ENCODE measurements at places on chromosomes 6 and 20. TPM values are rescaled to one million over a fixed set of nuclear protein-coding genes. Genes with fewer than 3 reads are reported as not detected.

The HEY2 gene
- total RNA-seq = 3.9 TPM

The LPA gene
- total RNA-seq = not detected

The SRMS gene
- total RNA-seq = not detected

The KHDRBS2 gene
- total RNA-seq = 0.36 TPM

The TINAG gene
- total RNA-seq = not detected

The DACT2 gene
- total RNA-seq = 0.68 TPM

The SCRT2 gene
- total RNA-seq = not detected

The HSD17B8 gene
- 17.3 TPM for total RNA-seq

DNA sequence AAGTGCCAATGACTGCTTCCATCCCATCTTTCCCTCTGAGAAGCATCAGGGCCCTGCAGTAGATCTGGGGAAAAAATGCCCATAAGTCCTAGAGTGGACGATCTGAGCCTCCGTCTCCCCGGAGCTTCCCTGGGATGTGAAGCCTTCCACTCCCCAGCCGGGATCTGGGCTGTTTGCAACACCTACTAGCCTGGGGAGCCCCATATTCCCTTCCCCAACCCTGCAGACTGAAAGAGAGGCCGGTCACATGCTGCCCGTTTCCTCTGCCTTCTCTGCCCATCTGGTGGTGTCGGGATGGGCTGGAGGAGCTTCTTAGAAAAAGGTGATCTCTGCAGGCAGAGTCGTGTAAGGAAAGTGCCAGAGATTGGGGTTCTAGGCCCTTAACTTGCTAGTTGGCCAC, 1.1 kb downstream of the SNPH start:
- DNase-seq = peak; percentile 61
- peaks cover 15% of the 10 kb centered on the region for H3K4me1 ChIP-seq
- no peaks in the 10 kb centered on the region for H3K36me3 ChIP-seq
- H3K4me3 ChIP-seq = peak overlapping the region; percentile 86
- H3K27ac ChIP-seq = peak overlapping the region; percentile 73

DNA sequence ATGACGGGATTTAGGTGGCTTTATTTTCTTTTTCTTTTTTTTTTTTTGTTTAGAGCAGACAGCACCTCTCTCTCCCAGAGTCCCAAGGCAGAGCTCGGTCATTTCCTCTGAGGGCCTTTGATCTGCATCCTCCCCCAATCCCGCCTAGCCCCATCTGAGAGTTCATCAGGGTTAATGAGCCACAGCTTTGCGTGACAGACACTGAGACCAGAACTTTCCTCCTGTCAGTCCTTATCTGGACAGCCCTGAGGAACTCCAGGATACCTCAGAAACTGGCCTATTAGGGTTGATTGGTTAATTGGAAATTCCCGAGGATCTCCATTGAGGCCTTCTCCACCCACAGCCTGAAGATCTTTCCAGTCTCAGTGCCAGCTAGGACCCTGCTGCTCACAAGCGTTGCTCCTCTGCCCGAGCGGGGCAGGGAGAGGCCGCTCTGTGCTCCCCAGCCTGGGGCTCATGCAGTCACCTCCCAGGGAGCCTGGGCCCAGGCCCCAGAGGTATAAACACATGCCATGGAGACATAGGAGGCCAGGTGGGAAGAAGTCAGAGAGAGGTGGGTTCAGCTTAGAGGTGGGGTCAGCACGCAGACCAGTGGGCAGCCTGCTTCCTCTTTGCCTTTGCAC, 1.4 kb upstream of the LRRN4 start:
- DNase-seq = no peak
- H3K4me3 ChIP-seq = no peak overlapping the region
- peaks cover 60% of the 10 kb centered on the region for H3K27me3 ChIP-seq
- H3K27ac ChIP-seq = no peak overlapping the region
- peaks cover 9% of the 10 kb centered on the region for H3K4me1 ChIP-seq

GRCh38 chr6:168602576-168602975, 161.6 kb downstream of the SMOC2 start:
- H3K4me3 ChIP-seq = no peak overlapping the region
- H3K27ac ChIP-seq = no peak overlapping the region
- H3K27me3 ChIP-seq = no peaks in the 10 kb centered on the region
- DNase-seq = peak; percentile 40
- H3K36me3 ChIP-seq = no peaks in the 10 kb centered on the region
- H3K4me1 ChIP-seq = no peaks in the 10 kb centered on the region

GRCh38 chr6:224350-224749, 67.9 kb upstream of the DUSP22 start:
- no peak for DNase-seq
- H3K27ac ChIP-seq = no peak overlapping the region
- H3K27me3 ChIP-seq = no peaks in the 10 kb centered on the region
- no peak overlapping the region for H3K4me3 ChIP-seq
- no peaks in the 10 kb centered on the region for H3K4me1 ChIP-seq

DNA sequence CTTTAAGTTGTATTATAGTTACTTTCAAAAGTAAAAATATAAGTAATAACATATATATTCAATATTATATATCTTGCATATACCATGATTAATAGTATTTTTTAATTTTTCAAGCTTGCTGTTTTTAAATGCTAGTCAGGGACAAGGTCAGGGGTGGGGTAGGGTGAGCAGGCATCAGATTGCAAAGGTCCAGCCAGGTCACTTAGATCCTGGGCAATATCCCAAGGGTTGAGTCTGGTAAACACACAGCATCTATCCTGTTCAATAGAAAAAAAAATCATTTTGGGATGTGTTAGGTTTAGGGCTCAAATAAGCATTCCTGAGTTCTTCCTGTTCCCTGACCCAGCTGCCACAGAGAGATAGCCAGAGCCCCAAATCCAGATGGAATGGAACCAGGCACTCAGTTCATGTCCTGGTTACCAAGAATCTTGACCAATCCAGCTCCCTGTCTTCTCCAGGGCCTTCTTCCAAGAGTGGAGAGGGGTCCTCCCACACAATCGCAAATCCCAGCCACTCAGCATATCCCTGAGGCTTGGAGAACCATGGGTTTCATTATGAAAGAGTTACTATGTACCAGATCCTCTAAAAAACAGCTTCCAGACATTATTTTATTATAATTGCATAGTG, 134.9 kb upstream of the TOP1 start:
- H3K27ac ChIP-seq = no peak overlapping the region
- H3K4me3 ChIP-seq = no peak overlapping the region
- H3K27me3 ChIP-seq = no peaks in the 10 kb centered on the region

DNA sequence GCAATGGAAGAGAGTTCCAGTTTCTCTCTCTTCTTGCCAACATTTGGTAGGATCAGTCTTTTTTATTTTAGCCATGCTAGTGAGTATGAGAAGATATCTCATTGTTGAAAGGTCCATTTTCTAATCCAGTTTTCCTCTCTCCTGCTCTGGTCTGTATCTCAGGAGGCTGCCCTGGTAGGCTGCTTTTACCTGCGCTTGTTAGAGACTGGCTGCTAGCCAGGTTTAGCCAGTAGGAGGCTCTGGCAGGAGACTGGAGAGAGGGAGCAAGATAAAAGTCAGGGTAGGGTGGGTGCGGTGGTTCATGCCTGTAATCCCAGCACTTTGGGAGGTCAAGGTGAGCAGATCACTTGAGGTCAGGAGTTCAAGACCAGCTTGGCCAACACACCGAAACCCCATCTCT, 68.6 kb upstream of the FOXP4 start:
- peaks cover 2% of the 10 kb centered on the region for H3K27me3 ChIP-seq
- H3K4me3 ChIP-seq = no peak overlapping the region
- H3K4me1 ChIP-seq = no peaks in the 10 kb centered on the region
- H3K27ac ChIP-seq = no peak overlapping the region
- no peaks in the 10 kb centered on the region for H3K36me3 ChIP-seq

GRCh38 chr20:49562311-49563014, 5.5 kb downstream of the PTGIS start:
- peak overlapping the region; percentile 91 for H3K27ac ChIP-seq
- H3K4me3 ChIP-seq = no peak overlapping the region
- peak; percentile 94 for DNase-seq
- no peaks in the 10 kb centered on the region for H3K27me3 ChIP-seq

- no peaks in the 10 kb centered on the region for H3K4me1 ChIP-seq
- no peaks in the 10 kb centered on the region for H3K27me3 ChIP-seq
- H3K27ac ChIP-seq = no peak overlapping the region
- no peaks in the 10 kb centered on the region for H3K36me3 ChIP-seq
- no peak for DNase-seq
These were observed 144.8 kb downstream of the ZNF217 start for GRCh38 chr20:53448875-53449274.

DNA sequence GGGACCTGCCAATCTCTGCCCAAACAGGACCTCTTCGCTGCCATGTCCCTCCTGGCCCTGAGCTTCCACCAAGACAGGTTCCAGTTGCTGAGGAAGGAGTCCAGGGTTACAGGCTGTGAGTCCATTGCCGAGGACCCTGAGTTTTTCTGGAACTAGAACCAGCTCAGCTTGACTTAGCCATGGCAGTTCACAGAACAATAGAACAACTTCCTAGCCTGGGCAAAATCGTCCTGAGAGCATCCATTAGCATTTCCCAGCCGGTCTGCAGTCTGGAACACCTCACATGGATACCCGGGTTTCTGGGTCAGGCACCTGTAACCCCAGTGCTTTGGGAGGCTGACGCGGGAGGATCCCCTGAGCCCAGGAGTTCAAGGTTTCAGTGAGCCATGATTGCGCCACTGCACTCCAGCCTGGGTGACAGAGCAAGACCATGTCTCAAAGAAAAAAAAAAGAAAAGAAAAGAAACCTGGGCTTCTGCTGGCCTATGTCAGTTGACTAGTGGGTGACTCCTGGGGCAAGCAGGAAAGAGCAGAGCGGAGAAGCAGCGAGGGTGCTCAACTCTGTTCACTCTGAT, 90.3 kb downstream of the TCP11 start:
- peaks cover 96% of the 10 kb centered on the region for H3K4me1 ChIP-seq
- peak overlapping the region; percentile 84 for H3K27ac ChIP-seq
- no peaks in the 10 kb centered on the region for H3K27me3 ChIP-seq
- peak; percentile 60 for DNase-seq
- H3K4me3 ChIP-seq = no peak overlapping the region
- no peaks in the 10 kb centered on the region for H3K36me3 ChIP-seq

DNA sequence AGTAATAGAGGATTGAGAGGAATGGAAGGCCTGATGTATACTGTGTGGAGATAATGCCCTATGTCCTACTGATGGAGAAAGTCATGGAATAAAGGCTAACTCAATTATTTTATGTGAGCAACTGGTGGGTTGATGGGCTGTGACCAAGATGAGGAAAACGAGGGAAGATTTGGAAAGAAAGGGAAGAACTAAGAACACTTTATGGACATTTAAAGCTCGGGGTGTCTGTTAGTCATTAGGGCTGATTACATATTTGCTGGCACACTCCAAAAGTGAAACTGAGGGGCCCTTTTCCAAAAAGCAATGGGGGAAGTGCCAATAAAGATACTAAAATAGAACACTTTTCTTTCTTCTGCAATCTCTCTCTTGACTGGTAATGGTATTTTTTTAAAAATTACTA, 439.5 kb downstream of the PLCB1 start:
- no peak overlapping the region for H3K27ac ChIP-seq
- no peaks in the 10 kb centered on the region for H3K4me1 ChIP-seq
- H3K36me3 ChIP-seq = no peaks in the 10 kb centered on the region
- no peaks in the 10 kb centered on the region for H3K27me3 ChIP-seq
- no peak for DNase-seq

GRCh38 chr6:6221787-6222535, 98.5 kb downstream of the F13A1 start:
- H3K27ac ChIP-seq = no peak overlapping the region
- H3K4me3 ChIP-seq = no peak overlapping the region
- no peak for DNase-seq
- H3K4me1 ChIP-seq = no peaks in the 10 kb centered on the region
- no peaks in the 10 kb centered on the region for H3K36me3 ChIP-seq

- no peak for DNase-seq
- H3K27me3 ChIP-seq = peaks cover 58% of the 10 kb centered on the region
- no peaks in the 10 kb centered on the region for H3K36me3 ChIP-seq
- H3K4me1 ChIP-seq = no peaks in the 10 kb centered on the region
- H3K4me3 ChIP-seq = no peak overlapping the region
These were observed 2.7 kb downstream of the KCNS1 start for GRCh38 chr20:45098103-45098773.

DNA sequence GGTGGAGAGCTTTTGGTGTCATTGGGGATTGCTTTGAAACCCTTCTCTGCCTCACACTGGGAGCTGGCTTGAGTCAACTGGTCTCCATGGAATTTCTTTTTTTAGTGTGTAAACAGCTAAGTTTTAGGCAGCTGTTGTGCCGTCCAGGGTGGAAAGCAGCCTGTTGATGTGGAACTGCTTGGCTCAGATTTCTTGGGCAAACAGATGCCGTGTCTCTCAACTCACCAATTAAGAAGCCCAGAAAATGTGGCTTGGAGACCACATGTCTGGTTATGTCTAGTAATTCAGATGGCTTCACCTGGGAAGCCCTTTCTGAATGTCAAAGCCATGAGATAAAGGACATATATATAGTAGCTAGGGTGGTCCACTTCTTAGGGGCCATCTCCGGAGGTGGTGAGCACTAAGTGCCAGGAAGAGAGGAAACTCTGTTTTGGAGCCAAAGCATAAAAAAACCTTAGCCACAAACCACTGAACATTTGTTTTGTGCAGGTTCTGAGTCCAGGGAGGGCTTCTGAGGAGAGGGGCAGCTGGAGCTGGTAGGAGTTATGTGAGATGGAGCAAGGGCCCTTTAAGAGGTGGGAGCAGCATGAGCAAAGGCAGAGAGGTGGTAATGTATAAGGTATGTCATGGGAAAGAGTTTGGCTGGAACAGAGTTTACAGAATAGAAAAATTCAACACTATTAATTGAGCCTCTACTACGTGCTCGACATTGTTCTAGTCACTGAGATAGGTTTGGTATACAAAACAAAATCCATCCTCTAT, 31.2 kb downstream of the SRSF3 start:
- no peak overlapping the region for H3K27ac ChIP-seq
- H3K4me1 ChIP-seq = peaks cover 35% of the 10 kb centered on the region
- no peaks in the 10 kb centered on the region for H3K27me3 ChIP-seq
- no peaks in the 10 kb centered on the region for H3K36me3 ChIP-seq
- H3K4me3 ChIP-seq = no peak overlapping the region
- DNase-seq = peak; percentile 64

DNA sequence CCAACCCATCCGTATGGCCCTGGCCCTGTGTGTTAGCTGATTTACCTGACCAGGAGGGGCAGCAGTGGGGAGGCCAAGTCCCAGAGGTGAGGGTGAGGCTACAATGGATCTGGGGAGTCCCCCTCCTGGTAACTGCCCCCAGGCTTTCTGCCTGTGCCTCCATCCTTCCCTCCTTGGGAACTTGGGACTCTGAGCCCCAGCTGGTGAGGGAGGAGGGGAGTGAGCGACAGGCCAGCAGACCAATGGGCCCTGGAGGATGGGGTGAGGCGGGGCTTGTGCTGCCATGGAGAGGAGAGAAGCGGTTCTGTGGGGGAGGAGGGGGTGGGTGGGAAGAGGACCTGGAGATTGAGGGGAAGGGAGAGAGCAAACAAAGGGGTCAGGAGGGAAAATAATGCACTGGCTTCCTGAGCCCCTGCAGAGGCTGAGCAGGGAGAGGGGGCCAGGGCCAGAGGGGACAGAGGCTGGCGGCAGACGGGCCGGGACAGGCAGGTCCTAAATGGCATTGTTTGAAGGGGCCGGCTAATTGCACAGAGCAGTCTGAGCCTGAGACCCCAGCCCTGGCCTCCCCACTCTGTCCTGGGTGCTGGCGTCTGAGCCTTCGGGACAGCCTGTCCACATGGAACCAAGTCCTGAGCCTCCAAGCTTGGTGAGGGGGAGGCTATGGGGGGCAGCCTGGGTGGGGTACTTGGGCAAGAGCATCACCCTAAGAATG, 17.5 kb downstream of the DNMT3B start:
- no peak for DNase-seq
- H3K27me3 ChIP-seq = no peaks in the 10 kb centered on the region
- H3K36me3 ChIP-seq = no peaks in the 10 kb centered on the region
- H3K27ac ChIP-seq = no peak overlapping the region
- peaks cover 13% of the 10 kb centered on the region for H3K4me1 ChIP-seq
- H3K4me3 ChIP-seq = no peak overlapping the region
